ENCODE measurements at places on chromosomes 12 and 14. TPM values are rescaled to one million over a fixed set of nuclear protein-coding genes. Genes with fewer than 3 reads are reported as not detected.

Gene GLIPR1L1
- total RNA-seq = not detected

DNA sequence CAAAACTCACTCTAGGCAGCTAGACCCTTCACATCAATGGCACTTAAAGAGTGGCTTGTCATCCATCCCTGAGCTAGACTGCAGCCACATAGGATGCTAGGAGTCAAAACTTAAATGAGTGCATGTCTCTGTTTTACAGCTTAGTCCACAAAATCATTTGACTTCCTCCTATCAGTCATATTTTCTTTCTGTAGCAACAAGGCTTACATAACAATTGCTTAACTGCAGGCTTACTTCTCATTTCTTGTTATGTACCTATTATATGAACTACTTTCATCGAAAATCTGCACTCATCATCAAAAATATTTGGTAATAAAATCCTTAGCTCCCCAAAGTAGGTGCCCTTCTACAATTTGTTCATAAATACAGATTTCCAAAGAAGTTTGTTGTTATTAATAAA is 30.1 kb downstream of the CLEC1A start:
- no peak for DNase-seq

GRCh38 chr12:114858388-114859146 is 174.6 kb upstream of the TBX3 start:
- DNase-seq = no peak

GRCh38 chr12:130952171-130952954 is 1.3 kb upstream of the ADGRD1 start:
- DNase-seq = no peak

Gene MORN3
- 1.8 TPM for total RNA-seq

DNA sequence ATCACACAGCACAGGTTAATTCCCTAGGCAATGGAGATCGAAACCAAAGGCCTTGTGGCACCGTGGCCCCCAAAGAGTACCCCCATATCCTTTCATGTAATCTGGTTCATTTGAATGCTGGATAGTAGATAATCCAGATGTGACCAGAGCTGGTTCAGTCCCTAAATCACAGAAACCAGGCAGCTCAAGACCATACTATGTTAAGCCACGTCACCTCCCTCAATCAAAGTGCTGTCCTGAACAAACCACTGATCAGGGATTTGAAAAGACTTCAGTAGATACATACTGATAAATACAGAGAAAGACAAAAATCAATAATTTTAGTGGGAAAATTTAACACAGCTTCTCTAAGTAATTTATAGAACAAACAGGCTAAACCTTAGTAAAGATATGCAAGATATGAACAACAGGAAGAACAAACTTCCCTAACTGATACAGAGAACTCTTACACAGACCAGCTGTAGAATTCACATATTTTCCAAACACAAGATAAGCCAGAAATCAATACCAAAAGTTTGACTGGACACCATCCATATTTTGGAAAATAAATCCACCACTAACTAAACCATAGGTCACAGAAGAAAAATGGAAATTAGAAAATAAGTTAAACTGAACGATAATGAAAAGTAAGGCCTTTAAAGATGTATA is 67.1 kb downstream of the BCAT1 start:
- no peak for DNase-seq

- DNase-seq = peak; percentile 28
Observed at GRCh38 chr14:95993768-95994592, 45.2 kb upstream of the C14orf132 start.

Gene SLC6A13
- 0.31 TPM for total RNA-seq

DNA sequence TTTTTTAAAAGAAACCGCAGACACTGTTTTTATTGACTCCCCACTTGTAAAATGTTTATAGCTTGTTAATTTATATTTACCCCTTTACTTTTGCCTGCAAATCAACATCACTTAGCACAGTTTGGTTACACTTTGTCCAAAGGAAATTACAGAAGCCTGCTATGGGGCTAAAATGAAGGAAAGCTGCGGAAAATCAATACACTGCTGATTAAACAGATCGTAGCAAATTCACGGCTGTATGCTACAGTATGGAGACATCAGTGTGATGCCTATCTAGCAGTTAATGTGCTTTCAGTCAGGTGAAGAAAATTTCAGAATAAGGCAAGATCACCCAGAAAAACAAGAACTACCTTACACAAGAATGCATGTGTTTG is 110.0 kb downstream of the FOXG1 start:
- DNase-seq = no peak

DNA sequence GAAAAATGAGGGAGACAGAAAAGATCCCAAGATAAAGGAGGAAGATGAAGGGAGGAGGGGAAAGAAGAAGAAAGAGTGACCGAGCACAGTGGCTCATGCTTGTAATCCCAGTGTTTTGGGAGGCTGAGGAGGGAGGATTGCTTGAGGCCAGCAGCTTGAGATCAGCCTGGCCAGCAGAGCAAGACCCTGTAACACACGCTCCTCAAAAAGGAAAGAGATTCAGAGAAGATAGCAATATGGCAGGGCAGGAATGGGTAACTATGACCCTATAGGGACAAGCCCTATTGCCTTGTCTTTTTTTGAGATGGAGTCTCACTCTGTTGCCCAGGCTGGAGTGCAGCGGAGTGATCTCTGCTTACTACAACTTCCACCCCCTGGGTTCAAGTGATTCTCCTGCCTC is 116.9 kb upstream of the MAP1LC3B2 start:
- DNase-seq = no peak

DNA sequence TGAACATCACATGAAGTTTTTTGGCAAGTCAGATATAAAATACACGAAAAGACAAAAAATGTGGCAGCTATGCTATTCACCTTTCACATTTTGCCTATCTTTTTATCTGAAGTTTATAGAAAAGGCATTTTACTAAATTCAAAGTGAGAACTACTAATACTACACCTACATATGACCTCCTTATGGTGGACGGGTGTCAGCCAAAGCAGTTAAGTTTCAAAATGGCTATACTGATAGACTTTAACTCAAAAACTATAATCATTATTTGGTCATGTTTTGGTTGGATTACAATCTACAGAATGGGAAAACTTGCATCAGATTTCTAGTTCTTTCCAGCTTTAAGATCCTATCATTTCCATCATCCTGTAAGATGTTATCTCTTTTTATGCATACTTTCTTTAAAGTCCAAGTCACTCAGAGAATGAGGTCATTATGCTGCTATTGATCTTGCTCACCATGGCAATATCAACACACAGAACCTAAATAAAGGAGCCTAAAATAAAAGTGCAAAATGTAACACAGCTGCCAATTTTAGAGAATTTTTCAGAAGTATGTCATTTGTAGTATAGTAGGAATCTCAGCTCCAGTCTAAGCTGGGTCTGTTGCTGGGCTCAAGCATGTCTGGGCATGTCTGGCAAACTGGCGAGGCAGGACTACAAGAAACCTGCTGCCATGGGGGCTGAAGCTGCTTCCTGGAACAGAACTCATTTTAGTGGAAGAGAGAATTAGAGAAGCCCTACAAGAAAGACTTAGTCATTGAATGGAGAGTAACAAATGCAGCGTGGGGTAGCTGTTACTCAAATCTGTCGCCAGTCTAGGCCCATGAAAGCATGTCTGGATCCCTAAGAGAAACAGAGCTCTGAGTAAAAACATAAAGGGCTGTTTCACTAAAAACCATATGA is 7.6 kb upstream of the AEBP2 start:
- DNase-seq = no peak

DNA sequence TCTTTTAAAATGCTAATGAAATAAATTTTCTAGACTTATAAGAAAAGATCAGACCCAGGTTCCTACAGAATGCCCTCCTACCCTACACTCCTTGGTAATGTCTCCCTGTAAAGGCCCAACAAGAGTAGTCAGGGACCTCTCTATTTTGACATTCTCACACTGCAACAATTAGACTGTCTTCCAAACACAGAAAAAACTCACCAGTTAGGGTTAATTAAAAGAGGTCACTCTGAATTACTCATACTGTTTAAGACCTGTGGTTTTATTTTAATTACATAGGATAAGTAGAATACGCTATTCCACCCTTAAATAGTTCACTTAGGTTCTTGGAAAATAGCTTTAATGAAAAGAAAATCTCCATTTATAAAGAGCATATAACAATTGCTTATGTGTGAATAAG is 142.4 kb downstream of the ITPR2 start:
- no peak for DNase-seq

GRCh38 chr12:3655328-3655900 is 97.5 kb downstream of the CRACR2A start:
- DNase-seq = no peak

GRCh38 chr14:89990218-89990617 is 34.5 kb downstream of the TDP1 start:
- DNase-seq = no peak

DNA sequence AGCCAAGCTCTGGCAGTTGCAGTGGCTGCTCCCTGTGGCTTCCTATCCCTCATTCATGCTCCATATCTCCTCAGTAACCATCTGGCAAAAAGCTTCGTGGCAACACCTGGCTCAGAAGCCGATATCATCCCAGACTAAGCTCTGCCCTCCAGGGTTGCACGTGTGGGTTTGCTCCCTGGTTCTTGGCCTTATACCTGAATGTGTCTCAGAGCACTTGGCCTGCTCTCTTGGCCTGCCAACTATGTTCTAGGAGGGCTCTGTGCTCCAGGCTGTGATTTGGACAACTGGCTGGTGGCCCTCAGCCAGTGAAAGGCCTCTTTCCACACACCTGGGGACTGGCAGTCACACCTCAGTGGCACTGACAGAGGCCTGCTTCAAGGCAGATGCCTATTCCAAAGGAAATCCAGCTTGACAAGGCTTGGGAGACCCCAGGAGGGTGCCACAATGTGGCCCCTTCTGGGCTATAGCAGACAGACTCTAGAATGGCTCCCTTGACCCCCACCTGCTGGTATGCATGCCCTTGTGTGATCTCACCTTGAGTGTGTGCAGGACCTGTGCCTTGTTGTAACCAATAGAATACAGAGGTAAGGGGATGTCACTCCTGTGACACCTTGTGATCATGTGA is 10.5 kb downstream of the PLD4 start:
- no peak for DNase-seq

DNA sequence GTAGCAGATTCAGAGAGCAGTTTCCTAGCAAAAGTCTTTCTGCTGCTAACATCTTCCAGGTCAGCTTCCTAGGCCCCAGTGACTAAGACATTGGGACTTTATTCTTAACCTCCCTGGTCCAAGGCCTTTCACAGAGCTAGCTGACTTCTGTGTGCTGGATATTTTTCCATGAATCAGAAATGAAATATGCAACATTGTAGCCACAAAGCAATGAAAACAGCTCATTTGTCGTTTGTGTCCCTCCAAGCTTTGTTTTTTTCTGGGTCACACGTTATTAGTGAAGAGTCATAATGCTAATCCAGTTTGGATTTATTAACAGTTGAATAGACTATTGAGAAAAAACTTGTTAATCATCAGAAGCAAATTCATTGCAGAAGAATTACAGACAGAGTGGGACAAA is 82.4 kb downstream of the ARF6 start:
- no peak for DNase-seq

DNA sequence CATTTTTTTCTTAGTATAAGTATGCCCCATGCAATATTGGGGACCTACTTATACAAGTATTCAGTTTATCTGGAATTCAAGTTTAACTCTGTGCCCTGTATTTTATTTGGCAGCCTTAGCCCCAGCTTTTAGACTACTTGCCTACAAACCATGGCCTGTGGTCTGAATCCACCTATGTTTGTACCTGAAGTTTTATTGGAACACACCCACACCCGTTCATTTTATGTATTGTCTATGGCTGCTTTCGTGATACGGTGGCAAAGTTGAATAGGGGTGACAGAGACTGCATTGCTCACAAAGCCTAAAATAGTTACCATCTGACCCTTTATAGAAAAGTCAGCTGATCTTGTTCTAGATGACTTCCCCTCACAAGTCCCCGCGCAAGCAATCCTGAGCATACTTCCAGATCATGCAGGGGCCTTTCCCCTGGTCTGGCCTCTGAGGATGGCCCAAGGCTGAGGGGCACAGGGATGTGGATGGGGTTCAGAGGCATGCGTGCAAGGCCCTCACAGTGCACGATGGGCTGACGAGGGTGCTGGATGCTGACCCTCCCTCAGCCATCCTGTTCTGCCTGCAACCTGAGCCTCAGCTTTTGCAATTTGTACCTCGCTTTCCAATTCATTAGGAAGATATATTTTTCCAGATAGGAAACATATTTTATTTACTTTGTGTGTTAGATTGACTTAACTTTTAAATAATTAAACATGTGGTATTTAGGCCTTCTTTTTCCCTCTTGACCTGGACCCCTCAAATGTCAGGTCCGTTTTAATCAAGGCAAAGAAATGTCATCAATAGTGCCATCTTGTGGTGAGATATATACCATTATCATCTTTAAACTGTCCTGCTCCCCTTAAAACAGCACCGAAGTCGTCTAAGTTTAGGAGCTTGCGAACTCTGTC is 527.3 kb upstream of the CCDC196 start:
- DNase-seq = peak; percentile 22

GRCh38 chr12:68611094-68611805 is 551 bp downstream of the RAP1B start:
- peak; percentile 45 for DNase-seq

Gene MIP
- not detected for total RNA-seq

DNA sequence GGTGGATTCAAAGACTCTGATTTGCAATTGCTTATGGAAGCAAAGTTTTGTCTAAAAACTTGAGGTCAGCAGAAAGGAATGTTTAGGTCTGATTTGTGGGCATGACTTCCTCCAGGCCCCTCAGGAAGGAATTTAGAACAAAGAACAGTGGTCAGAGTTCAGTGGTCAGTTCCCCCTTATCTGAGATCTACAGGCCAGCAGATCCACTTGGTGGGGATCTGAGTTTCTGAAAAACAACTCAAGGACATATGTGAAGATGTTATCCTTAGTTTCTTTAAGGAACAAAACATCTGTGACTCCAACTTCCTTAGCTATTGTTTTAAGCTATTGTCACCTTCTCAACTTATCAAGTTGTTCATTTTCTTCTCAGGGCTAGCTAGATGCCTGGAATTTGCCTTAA is 28.0 kb upstream of the NAA30 start:
- no peak for DNase-seq

DNA sequence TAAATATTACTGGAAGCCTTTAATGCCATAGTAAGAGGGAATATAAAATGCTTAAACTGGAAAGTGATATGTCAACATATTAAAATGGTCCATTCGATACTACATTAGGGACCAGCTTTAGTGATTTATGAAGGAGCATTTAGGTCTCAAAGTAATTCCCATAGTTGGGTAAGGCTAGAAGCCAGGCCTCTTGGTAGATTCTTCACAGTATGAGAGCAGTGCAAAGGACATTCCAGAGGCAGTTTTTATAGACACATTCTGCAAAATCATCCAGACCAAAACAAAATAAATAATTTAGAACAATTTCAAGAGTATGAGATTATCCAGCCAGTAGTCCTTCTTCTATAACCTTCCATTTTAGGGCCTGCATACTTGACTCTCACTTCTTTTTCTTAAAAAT is 142.6 kb upstream of the PDZRN4 start:
- DNase-seq = no peak

DNA sequence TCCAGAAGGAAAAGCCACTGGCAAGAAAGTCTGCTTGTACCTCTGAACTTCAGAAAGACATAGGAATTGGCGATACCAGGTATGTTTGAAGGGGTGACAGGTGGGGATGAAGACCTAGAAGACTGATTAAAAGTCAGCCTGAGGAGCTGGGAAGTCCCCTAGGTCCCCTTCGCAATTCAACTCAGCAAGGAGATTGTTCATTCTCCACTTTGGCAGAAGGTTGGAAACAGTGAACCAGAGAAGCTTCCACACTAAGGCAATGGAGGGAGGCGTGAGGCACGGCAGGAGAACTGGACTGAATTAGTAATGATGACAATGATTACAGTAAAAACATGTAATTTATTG is 240.3 kb upstream of the TMPO start:
- DNase-seq = no peak

Data from CD8-positive, alpha-beta memory T cell (primary cell).